ENCODE measurements at places on chromosomes 1 and 21.

- DNase-seq: no peak
These were observed 1.1 kb upstream of the ST6GALNAC3 start for GRCh38 chr1:76073481-76073880.

GRCh38 chr1:232943679-232944252 lies 6.6 kb upstream of the NTPCR start:
- peak; percentile 45 for DNase-seq

GRCh38 chr21:46413365-46413696 lies 45.4 kb upstream of the DIP2A start:
- no peak for DNase-seq

DNA sequence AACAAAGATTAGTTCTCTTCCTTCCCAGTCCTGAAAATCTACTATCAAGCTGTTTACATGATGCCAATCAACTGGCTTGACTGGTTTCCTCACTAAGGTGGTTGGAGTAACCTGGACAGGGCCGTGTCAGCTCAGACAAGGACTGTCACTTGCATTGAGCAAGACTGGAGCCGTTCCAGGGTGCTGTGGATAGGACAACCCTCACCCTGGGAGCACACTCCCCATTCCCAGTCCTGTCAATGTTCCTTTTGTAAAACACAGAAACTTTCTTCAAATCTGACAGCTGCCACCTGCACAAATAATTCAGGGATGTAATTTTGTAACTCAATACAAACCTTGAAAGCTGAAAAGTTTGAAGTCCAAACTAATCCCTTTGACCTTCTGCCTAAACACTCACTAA lies 31.4 kb downstream of the PLPP3 start:
- no peak for DNase-seq

GRCh38 chr1:2530513-2531361 lies 674 bp upstream of the HES5 start:
- DNase-seq: no peak

DNA sequence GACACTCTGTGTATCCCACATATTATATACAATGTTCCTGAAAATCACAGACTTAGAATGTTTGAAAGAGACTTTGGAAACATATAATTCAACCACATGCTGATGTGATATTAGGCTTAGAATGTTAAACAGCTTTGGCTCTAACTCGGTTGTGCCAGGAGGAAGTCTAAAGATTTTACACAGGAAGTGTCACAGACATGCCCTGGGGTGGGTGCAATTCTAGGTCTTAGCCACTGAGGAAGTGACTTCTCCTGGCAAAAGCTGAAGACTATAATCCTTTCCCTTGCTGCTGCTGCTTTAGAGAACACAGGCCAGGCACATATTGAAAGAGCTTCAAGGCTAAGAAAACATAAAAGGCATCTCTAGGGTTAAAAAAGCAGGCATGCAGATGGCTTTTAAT lies 51.0 kb downstream of the RPL5 start:
- DNase-seq: peak; percentile 24

GRCh38 chr1:180386745-180387367 lies 115.5 kb downstream of the ACBD6 start:
- DNase-seq: no peak

DNA sequence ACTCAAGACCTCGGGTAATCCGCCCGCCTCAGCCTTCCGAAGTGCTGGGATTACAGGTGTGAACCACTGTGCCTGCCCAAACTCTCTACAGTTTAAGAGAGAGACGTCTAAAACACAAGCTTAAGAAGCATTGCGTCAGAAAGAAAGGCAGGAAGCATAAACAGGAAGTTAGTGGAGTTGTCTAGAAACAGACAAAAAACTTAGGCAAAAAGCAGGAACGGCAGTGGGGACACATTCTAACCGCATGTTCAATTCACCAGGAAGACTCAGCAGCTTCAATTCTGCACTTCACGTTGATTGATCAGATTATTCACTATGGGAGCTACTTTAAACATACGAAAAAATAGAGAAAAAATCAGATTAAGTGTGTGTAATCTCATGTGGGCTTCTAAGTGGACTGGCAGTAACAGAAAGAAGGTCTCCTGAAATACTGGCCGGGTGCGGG lies 7.4 kb downstream of the CFAP74 start:
- DNase-seq: no peak

Measured in activated naive CD4-positive, alpha-beta T cell treated with Interleukin-2 at 50 U/mL for 16 hours (primary cell).